Lung (tissue), 17 donors: ENCODE measurements at places on chromosomes 12 and 14.
A peak's percentile ranks its signal among the peaks of the same experiment; 100 is the strongest.

- no peak for DNase-seq
Observed at GRCh38 chr14:49755378-49755777, 12.6 kb upstream of the KLHDC2 start.

DNA sequence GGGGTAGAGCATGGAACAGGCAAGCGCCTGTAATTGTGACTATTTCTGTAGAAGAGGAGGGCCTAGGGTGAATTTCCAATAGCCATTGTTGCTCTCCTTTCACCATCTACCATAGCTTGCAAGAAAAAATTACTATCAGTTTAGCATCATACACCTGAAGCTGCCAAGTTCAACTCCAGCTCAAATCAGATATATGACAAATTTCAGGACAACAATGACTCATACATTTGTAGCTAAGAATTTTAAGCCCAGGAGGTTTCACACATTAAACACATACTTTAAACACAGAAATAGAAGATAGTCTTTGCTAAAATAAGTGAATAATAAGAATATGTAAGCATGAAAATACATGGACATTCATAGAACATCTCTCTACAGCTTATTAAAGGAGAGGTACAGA is 17.6 kb upstream of the G2E3 start:
- no peak for DNase-seq

DNA sequence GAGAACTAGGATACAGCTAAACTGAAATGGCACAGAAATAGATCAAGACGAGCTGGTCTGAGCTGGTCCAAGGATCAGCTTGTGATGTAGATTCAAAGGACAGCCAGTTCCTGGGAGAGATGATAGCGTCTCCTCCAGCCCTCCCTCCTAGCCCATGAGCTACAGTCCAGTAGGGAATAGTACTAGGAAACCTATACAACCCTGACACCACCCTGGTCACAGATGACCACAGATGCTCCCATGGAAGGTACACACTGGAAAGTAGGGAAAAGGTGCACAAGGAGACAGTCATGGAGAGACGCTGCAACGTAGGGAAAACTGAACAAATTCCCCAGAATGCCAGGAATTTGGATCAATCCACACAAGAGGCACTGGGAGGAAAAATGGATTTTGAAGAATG is 6.9 kb downstream of the GCH1 start:
- no peak for DNase-seq

DNA sequence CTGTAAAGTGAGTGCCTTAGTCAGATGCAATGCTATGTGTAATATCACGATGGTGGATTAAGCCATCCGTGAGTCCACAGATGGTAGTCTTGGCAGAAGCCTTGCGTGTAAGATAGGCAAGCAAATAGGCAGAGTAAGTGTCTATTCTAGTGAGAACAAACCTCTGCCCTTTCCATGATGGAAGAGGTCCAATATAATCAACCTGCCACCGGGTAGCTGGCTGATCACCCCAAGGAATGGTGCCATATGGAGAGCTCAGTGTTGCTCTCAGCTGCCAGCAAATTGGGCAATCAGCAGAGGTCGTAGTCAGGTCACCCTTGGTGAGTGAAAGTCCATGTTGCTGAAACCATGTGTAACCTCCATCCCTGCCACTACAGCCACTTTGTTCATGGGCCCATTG is 371.2 kb upstream of the LRFN5 start:
- DNase-seq: no peak

DNA sequence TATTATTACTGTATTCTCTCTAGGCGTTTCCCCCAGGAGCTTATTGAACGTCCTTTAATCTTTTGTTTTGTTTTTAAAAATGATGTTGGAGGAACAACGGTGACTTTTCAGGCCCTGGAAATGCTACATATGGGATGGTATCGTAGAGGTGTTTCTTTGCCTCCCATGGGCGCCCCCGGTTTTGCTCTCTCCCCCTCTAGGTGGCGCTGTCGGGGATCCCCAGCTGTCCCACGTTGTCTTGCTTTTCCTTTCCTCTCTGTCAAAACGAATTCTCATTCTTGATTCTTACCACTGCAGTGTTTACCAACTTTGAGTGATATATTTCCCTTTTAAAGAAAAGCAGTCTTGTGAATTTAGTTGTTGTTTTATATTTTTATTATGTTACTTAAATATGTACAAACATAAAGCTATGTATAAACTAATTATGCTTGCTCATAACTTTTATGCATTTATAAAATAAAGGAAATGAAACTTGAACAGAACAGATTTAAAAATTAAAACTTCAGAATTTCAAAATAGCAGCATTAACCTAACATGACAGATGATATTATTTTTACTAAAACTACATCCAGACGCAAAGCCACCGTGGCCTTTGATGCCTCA is 171.9 kb downstream of the RGS6 start:
- DNase-seq: no peak

- no peak for DNase-seq
Observed at GRCh38 chr12:25802143-25802542, 156.3 kb upstream of the RASSF8 start.

GRCh38 chr12:113582521-113583218 is 111.0 kb upstream of the LHX5 start:
- no peak for DNase-seq

GRCh38 chr14:77068517-77069200 is 29.4 kb upstream of the CIPC start:
- DNase-seq: no peak

DNA sequence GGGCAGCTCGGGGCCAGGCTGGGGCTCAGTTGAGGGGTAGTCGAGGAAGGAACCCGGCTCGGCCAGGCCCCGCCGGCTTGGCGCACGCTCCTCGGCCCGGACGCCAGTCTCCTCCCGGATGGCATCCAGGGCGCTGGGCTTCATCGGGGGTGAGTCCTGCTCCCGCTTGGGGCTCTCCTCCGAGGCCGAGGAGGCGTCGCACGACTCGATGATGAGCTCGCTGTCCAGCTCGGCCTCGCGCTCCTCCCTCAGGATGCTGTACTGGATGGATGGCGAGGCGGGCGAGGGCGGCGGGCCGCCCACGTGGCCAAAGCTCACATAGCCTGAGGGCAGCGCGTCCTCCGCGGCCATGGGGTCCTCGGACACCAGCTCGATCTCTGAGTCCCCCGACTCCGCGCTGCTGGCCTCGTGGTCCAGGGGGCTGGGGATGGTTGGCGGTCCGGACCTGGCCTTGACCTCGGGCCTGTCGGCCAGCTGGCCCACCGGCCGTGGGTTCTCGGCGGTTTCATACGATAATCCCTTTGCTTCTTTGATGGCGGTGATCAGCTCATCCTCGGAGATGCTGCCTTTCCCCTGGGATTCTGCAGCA is 143.4 kb downstream of the RTN1 start:
- no peak for DNase-seq

GRCh38 chr12:113407931-113408600 is 4.4 kb upstream of the SDS start:
- peak; percentile 18 for DNase-seq

- no peak for DNase-seq
Observed at GRCh38 chr14:50389668-50390441, 6.8 kb downstream of the CDKL1 start.

- no peak for DNase-seq
Observed at GRCh38 chr14:104816616-104816884, 15.6 kb downstream of the ZBTB42 start.

DNA sequence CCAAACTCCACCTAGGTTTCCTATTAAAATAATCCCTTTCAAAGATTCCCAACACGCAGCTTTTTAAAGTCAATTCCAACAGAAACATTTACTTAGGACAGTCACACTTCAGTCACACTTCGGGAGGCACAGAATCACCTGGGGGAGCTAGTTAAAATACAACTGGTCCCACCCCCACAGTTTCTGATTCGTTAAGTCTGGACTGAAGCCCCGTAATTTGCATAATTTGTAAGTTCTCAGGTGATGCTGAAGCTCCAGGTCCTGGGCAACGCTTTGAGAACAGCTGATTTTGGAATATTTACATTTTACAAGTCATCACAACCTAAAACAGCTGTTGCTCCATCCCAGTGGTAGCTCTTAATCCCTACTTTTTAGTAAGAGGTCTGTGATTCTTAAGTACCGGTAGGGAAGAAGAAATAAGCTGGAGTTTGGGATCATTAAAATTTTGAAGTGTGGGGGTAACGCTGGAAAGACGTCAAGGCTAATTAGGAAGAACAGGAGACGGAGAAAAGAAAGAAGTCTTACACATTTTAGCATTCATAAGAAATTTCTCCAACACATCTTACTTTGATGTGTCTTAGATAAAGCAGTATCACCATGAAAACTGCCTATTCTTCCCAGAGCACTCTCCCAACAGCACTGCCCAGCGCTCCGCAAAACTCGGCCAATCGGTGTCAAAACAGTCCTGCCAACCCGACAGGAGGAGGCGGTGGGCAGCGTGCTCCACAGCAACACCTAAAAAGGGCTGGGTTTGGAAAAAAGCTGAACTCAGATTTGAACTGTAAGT is 1.1 kb downstream of the IPO8 start:
- DNase-seq: peak; percentile 60

DNA sequence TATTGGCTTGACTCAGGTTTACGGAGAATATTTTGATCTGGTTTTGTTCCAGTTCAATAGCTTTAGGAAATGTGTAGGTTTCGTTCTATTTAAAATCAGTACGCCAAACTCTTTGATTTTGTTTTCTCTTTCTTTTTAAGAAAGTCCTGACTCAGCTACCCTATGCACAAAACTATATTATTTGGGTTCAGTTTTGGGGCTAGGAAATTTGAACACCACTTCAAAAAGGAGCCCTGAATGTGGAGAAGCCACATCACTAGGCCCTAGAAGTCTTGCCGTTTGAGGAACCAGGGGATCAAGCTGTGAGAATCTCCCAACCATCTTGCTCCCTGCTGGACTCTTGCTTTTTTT is 168.2 kb upstream of the BCL2L14 start:
- DNase-seq: no peak

- DNase-seq: peak; percentile 14
Observed at GRCh38 chr12:122265886-122266229, 436 bp downstream of the VPS33A start.

GRCh38 chr12:56271031-56271430 is 4.3 kb downstream of the COQ10A start:
- peak; percentile 28 for DNase-seq

GRCh38 chr14:72828604-72829003 is 65.3 kb downstream of the DPF3 start:
- no peak for DNase-seq

DNA sequence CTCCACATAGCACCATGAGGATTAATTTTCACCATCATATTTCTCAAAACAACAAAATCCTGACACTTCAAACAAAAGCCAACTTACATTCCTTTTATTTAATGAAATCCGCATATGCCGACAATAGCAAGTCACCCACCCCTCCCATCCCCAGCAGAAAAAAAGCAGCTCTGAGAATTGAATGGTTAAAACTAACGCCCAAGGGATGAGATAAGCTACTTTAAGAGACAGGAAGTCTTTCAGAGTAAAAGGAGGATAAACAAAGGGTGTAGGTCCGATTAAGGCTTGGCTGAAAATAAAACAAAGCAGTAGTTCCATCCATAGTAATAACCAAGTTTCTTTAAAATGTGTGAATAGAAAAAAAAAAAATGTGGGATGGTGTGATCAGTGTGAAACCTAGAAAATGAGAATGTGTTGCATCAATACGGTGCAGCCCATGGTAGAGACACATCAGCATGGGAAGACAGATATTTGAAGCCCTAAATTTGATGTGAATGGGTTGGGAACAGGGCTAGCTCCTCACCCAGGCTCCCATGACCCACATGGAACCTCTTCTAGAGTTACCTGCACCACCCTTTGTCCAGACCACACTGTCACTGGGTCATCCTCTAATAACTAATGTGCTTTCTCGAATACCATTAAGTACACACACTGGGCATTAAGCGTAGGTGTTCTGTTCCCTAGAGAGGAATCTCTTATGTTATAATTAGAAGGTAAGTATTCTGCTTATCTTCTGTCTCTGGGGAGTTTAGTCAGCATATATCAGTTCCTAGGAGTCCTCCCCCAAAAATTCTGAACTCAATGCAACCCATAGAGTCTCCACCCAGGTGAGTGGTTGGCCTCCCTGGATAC is 31.7 kb downstream of the RTRAF start:
- DNase-seq: no peak

DNA sequence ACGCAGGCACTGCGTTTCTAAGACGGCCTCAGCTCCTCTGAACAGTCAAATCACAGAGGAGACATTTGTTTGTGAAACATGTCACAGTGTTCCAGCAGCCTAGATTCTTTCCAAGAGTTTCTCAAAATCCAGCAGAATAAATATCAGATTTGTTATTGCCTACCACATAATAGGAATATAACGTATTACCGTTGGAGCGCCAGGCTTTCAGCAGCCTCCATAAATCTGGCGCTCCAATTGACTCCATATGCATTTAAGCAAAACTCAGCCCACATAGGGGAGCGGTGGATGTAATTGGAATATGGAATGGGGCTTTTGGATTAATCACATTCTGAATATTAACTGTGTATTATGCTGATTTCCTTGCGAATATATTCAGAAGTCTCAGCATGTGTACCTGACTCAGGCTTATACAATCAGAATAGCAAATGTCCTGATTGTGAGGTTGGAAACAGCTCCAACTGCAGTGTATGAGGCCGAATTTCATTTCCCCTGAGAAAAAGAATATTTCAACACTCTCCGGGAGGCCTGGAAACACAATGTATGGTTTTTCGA is 174.0 kb downstream of the ASCL4 start:
- no peak for DNase-seq

DNA sequence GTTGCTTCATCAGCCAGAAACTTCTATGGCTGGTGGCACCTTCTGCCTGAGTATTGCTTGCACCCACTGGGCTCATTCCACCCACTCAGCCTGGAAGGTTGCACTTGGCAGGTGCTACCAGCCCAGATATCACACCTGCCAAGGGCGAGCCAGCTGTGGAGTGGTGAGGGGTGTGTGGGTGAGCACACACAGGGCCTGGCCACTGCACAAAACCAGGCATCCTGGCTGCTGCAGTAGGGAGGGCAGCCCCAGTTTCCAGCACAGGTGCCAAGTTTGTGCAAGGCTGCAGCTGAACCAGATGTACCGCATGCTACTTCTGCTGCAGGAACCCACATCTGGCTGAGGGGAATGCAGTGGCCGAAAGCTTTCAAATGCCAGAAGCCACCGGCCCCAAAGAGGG is 1147.8 kb downstream of the FSCB start:
- no peak for DNase-seq

- no peak for DNase-seq
Observed at GRCh38 chr12:125418902-125419564, 353.8 kb downstream of the AACS start.

DNA sequence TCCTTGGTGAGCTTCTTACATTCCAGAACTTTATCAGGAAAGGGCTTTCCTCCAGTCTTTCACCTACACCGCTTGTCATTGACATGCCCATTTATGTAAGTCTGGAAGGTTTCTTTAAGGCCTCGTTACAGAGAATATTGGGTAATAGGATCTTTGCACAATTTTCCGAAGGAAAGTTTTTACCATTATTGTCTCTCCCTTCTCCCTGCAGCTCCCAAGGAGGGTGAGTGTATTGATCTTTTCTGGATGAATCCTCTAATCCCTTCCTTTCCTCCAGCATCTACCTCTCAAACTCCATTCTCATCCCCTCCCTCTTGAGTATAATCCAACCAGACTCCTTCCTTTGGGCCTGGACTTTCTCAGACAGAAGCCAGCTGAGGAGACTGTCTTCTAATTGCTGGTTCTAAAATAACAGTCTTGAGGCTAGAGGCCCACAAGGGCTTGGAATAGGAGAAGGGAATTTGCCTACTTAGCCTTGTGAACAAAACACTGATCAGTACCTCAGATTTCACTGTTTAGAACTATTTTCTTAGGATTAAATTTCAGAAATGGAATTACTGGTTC is 21.8 kb downstream of the WNK1 start:
- DNase-seq: no peak

- DNase-seq: no peak
Observed at GRCh38 chr12:104604995-104605675, 148.4 kb downstream of the CHST11 start.

- DNase-seq: no peak
Observed at GRCh38 chr12:97466000-97466399, 3.4 kb downstream of the RMST start.
